ENCODE measurements at places on chromosomes 3 and 15.

- DNase-seq = no peak
These were observed 26.0 kb downstream of the SLC41A3 start for GRCh38 chr3:126057936-126058335.

- DNase-seq = no peak
These were observed 184.8 kb downstream of the LRRN1 start for GRCh38 chr3:3984053-3984452.

- no peak for DNase-seq
These were observed 257.6 kb upstream of the GOLGA6L4 start for GRCh38 chr15:83977992-83978391.

GRCh38 chr15:42138411-42138810 is 18.0 kb downstream of the PLA2G4F start:
- no peak for DNase-seq

DNA sequence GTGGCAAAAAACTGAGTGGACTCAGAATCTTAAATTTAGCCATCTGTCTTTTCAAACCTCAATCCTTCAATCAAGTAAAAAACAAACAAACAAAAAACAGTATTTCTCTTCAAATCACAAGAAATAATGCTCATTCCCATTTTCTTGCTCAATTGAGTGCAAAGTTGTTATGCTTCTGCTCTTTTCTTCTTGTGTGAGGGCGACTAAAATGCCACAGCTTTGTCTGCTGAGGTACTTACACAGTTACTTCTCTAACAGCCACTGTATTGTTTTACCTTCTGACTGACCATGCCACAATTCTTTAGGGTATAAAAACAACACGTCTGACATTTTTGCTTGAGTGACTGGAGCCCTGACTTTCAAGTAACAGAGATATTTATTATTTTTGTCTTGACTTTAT is 617.4 kb downstream of the NAALADL2 start:
- no peak for DNase-seq
